ENCODE measurements at places on chromosomes 4 and X. TPM values are rescaled to one million over a fixed set of nuclear protein-coding genes. Genes with fewer than 3 reads are reported as not detected.

LUZP4 gene
- total RNA-seq: not detected

NXF2 gene
- total RNA-seq: 1.4 TPM

TLR7 gene
- total RNA-seq: not detected

NUDT10 gene
- 19.3 TPM for total RNA-seq

GRCh38 chr4:168717847-168718246, 221.0 kb downstream of the PALLD start:
- H3K36me3 ChIP-seq: no peaks in the 10 kb centered on the region
- H3K4me1 ChIP-seq: peaks cover 12% of the 10 kb centered on the region
- no peak overlapping the region for H3K27ac ChIP-seq
- peaks cover 2% of the 10 kb centered on the region for H3K27me3 ChIP-seq
- no peak for DNase-seq

- DNase-seq: no peak
- H3K27ac ChIP-seq: no peak overlapping the region
- H3K4me3 ChIP-seq: no peak overlapping the region
- no peaks in the 10 kb centered on the region for H3K4me1 ChIP-seq
- no peaks in the 10 kb centered on the region for H3K36me3 ChIP-seq
Measured at GRCh38 chrX:108795240-108795639, 58.9 kb upstream of the IRS4 start.

DNA sequence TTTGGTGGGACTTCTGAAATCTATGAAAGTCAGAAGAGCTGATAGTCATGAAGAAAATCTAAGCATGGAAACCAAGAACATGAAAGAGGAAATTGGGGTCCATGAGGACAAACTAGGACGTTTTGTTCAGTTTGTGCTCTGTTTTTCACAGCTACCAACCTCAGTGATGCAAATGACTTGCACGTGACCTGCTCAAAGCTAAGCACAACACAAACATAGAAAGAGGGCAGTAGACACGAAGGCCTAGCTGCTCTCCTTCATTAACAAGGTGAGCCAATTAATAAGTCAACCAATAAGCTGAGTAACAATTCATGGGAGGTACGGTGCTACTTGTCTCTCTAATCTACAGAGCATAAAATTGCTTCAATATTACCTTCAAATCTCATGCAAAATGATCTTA, 684.1 kb downstream of the TRAM1L1 start:
- H3K4me3 ChIP-seq: no peak overlapping the region
- H3K4me1 ChIP-seq: no peaks in the 10 kb centered on the region
- H3K36me3 ChIP-seq: no peaks in the 10 kb centered on the region

GRCh38 chrX:71997320-71997719, 86.7 kb downstream of the NHSL2 start:
- no peak overlapping the region for H3K4me3 ChIP-seq
- H3K27me3 ChIP-seq: no peaks in the 10 kb centered on the region
- H3K4me1 ChIP-seq: peaks cover 6% of the 10 kb centered on the region
- no peak overlapping the region for H3K27ac ChIP-seq
- H3K36me3 ChIP-seq: no peaks in the 10 kb centered on the region

GRCh38 chrX:53093177-53093655, 726 bp upstream of the KANTR start:
- peak; percentile 83 for DNase-seq
- no peaks in the 10 kb centered on the region for H3K36me3 ChIP-seq
- peaks cover 1% of the 10 kb centered on the region for H3K27me3 ChIP-seq
- H3K4me3 ChIP-seq: peak overlapping the region; percentile 95

DNA sequence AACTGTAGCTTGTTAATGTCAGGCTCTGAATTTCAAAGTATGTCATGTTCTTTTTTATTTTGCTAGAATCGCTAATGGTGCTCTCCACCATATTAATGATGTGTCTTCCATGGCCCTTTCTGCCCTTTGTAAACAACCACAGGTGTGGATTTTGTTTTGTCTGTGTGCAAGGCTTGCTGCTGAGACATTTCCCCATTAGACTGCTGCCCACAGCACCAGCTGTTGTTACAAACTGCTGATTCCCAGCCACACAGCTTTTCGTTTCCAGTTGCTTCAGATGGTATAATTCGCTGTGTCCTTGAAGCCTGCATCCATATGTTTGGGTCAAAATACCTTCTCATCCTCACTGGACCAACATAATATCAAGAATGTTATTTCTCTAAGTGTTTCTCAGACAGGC, 32.8 kb downstream of the KCNIP4 start:
- no peaks in the 10 kb centered on the region for H3K27me3 ChIP-seq
- peak; percentile 22 for DNase-seq
- peak overlapping the region; percentile 10 for H3K27ac ChIP-seq
- no peaks in the 10 kb centered on the region for H3K36me3 ChIP-seq
- H3K4me1 ChIP-seq: peaks cover 10% of the 10 kb centered on the region
- H3K4me3 ChIP-seq: no peak overlapping the region

DNA sequence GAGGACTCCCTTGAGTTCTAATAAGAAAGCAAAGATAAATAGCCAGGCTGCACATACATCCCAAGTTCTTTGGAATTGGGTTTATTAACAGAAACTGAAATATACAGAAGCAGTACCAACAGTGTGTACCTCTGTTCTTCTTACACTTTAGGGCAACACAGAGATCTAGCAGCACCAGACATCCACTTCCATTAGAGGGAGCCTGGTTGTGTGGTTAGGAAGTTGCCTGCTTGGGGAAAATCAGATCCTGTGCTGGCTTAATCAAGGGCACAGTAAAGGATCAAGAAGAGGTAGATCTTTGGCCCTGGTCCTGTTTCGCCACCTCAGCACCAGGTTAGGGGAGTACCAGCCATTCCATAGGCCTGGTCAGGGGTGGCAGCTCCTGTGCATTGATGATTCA, 231.1 kb upstream of the ARHGAP24 start:
- H3K4me1 ChIP-seq: no peaks in the 10 kb centered on the region
- no peak overlapping the region for H3K4me3 ChIP-seq
- no peak overlapping the region for H3K27ac ChIP-seq
- H3K27me3 ChIP-seq: no peaks in the 10 kb centered on the region

GRCh38 chr4:155062948-155063347, 145.5 kb upstream of the NPY2R start:
- no peaks in the 10 kb centered on the region for H3K4me1 ChIP-seq
- no peak overlapping the region for H3K4me3 ChIP-seq
- H3K27ac ChIP-seq: no peak overlapping the region
- DNase-seq: no peak
- H3K27me3 ChIP-seq: peaks cover 2% of the 10 kb centered on the region
- no peaks in the 10 kb centered on the region for H3K36me3 ChIP-seq

All from glutamatergic neuron (in vitro differentiated cells).